AG09309 (cell line): ENCODE measurements at places on chromosomes 7 and 10.

- DNase-seq, result no peak
These were observed 91.4 kb downstream of the CCDC71L start for GRCh38 chr7:106569500-106569929.

- DNase-seq, result no peak
These were observed 8.0 kb downstream of the CALHM3 start for GRCh38 chr10:103470761-103471653.

DNA sequence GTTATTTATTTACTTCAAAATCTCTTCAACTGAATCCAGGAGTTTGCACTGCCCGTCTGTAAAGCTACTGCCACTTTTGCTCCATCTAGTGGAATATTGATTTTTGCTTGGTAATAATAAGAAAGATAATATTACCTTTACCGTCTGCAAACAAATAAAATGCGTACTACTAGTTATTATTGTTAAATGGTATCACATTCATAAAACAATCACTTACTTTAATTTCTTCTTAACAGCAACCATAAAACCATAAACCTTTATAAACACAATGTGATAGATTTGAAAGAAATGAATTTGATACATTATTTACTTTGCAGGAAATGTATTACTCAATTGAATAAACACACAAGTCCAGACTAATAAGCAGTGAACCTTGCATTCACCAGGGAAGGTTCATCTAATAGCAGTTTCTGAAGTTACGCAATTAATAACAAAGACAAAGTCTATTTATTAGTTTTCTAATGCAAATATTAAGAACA, 6.4 kb downstream of the AGMO start:
- DNase-seq, result no peak

DNA sequence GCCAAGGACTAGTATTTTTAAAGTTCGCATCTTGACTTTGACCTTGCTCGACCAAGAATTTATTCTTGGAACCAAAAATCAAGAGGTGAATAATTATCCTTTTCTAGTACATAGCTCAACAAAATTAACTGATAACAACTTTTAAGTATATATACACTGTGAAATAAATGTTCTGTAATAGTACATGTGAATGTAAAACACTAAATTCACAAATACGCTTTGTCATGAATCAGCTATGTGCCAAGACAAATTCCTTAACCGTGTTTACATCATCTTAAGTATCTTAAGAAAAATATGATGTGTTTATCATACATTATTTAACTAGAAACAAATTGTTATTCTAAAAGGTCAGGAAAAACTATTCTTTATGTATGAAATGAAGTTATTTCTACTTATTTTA, 83.3 kb downstream of the CUL2 start:
- DNase-seq, result no peak

DNA sequence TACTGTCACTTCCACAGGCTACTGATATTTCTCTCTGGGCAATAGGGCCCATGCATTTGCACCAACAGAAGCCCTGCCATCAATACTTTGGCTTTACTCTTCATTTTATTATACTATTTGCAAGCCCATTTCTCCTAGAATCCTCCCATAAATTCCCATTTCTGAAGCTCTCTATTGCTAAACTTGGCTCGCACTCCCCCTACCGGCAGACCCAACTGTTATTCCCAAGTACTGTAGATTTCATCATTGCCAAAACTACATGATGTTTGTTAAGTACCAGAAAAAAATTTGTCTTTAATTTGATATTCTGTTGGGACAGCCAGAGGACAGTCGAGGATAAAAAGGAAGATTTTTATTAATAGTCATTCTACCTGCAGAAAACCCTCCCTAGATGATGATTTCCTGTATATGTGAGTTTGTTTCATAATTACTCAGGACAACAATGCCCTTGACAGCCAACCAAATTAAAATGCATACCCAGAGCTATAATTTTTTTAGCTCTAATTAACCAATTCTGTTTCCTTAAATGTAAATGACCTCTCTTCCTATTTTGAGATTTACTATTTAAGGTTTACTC, 298.6 kb downstream of the REEP3 start:
- DNase-seq, result peak; percentile 44

DNA sequence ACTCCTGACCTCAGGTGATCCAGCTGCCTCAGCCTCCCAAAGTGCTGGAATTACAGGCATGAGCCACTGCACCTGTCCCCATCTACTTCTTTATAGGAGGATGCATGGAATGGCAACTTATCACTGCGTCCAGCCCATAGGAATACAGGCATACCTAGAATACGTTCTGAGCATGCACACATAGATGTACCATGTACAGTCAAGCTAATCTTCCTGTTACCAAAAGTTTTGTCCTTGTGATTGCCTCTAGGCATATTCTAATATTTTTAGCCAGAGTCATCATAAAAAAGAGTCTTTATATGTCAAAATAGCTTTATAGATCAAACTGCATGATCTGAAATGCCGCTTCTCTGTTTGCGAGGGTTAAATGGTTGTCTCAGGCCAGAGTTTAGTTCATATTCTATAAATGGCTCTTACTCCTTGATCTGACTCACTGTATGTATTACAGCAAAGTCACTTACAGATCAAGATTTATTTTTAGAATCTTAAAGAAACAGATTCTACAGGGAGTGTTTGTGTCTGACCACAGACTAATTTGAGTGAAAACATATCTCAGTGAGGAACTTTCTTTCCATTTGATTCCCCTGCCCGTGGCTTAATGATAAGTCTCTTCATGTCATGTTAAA, 210.9 kb downstream of the CREB5 start:
- DNase-seq, result no peak

GRCh38 chr7:136957391-136957790, 88.9 kb downstream of the CHRM2 start:
- no peak for DNase-seq

GRCh38 chr7:95609277-95609971, 13.1 kb upstream of the PDK4 start:
- DNase-seq, result no peak

GRCh38 chr10:129879655-129880054, 84.4 kb downstream of the EBF3 start:
- no peak for DNase-seq

DNA sequence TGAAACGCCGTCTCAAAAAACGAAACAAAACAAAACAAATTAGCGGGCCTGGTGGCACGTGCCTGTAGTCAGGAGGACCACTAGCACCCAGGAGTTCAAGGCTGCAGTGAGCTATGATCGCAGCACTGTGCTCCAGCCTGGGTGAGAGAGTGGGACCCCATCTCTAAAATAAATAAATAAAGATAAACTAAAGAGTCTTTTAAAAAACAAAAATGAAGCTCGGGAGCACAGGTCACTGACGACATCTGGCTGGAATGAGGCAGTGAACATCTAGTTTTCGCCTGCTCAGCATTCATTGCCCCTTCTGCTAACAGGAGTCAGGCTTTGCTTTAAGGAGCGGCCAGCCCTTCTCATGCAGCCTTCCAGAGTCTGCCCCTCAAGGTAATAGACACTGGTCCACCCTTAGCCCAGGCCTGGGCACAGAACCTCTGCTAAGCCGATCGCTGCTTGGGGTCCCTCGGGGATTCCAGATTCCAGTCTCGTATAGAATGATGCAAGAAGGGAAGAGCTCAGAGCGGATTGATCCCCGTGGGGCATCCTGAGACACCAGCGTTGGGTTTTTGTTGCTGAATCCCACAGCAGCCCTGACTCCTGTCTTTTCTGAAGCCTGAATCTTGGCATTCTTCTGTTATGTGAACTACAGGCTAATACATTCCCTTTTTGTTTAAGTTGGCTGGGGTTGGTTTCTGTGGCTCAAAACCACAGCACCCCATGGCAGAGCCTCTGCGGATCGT, 14.2 kb upstream of the FOXK1 start:
- peak; percentile 84 for DNase-seq

- DNase-seq, result no peak
These were observed 147.0 kb downstream of the HBP1 start for GRCh38 chr7:107315716-107316220.

DNA sequence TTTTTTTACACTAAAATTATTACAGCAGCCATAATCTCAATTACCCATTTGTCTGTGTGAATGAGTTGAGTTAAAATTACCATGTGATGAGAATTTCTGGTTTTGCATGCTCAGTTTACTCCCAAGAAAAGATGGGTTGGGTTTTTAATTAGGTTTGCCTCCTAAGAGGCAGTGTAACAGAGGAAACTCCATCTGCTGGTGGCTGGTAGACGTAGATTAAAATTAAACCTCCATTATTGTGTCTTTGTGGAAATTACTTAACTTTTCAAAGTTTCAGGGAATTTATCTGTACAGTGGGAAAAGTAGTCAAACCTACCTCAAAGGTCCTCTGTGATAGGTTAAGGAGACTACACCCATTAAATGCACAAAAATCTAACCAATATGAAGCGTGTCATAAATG, 954.2 kb downstream of the PCDH15 start:
- no peak for DNase-seq

- no peak for DNase-seq
These were observed 50.4 kb downstream of the NRAP start for GRCh38 chr10:113613427-113613826.

DNA sequence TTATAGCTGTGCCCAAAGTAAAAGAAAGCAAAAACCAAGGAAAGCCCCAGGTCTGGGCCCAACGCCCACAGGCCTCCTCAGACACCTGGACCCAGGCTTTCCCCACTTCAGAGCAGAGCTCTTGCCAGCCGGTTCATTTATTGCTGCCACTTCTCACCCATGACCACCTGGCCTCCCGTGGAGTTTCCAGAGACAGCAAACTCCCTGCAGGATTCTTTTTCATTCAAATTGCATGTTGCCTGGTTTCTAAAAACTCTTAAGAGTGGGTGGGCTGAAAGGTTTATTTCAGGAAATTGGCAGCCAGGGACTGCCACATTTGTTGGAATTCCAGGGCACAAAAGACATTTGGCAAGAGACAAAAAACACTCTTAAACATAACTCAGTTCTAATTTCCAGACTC, 4.7 kb downstream of the VOPP1 start:
- no peak for DNase-seq

GRCh38 chr7:75914169-75914654, 743 bp upstream of the POR start:
- DNase-seq, result no peak

DNA sequence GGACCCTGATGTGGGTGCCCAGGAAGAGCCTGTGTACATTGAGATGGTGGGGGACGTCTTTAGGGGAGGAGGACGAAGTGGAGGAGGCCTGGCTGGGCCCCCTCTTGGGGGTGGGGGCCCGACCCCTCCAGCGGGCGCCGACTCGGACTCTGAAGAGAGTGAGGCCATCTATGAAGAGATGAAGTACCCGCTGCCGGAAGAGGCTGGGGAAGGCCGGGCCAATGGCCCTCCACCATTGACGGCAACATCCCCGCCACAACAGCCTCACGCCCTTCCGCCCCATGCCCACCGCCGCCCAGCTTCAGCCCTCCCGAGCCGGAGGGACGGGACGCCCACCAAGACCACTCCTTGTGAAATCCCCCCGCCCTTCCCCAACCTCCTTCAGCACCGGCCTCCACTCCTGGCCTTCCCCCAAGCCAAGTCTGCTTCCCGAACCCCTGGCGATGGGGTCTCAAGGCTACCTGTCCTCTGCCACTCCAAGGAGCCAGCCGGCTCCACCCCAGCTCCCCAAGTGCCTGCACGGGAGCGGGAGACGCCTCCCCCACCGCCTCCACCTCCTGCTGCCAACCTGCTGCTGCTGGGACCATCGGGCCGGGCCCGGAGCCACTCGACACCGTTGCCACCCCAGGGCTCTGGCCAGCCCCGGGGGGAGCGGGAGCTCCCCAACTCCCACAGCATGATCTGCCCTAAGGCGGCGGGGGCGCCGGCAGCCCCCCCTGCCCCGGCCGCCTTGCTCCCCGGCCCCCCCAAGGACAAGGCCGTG, 4.8 kb downstream of the NYAP1 start:
- DNase-seq, result no peak

- no peak for DNase-seq
These were observed 440.1 kb downstream of the TCERG1L start for GRCh38 chr10:130871406-130871805.

DNA sequence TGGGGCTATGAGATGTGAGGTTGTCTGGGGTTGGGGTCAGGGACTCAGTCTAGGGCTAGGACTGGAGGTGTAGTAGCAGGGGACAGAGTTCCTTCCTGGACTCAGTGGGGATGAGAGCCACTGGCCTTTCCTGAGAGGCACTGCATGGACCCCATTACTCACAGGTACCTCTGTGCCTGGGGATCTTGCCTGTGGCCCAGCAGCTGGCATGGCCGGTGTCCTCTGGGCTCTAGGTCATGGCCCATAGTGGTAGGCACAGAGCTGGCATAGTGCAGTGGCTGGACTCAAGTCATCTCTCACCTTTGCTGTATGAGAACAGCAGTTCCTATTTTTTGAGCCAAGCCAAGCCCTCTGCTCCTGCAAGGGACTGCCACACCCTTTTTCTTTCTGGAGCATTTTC, 51.9 kb downstream of the NEURL1 start:
- no peak for DNase-seq

DNA sequence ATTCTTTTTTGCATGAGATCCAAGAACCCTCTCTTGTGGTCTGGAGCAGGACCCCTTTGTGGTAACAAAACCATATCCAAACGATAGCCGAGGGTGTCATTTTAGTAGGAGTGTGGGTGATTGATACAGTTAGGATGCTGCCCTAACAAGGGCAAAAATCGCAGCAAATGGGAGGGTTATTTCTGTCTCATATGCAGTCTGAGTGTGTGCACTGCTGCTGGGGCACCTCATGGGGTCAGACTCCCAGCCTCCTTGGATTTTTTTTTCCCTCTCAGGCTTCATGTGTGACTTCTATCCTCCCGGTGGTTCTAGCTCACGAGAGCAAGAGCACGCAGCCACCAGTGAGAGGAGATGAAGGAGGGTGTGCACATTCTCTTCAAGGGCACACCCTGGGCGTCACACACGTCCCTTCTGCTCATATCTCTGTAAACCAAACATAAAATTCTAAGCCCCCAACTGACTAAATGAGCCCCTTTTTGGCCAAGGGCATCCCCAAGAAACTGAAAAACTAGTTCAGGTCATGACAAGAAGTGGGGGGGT, 28.6 kb upstream of the IL15RA start:
- DNase-seq, result no peak

- no peak for DNase-seq
These were observed 214.5 kb downstream of the ETV1 start for GRCh38 chr7:13774976-13775375.
